ENCODE measurements at places on chromosomes 7 and 10. TPM values are rescaled to one million over a fixed set of nuclear protein-coding genes. Genes with fewer than 3 reads are reported as not detected.

The COBL gene
- total RNA-seq: 0.19 TPM

The VAX1 gene
- total RNA-seq: not detected

The CCDC186 gene
- total RNA-seq: 57.9 TPM

The AGMO gene
- total RNA-seq: not detected

The CALML5 gene
- total RNA-seq: not detected

The CFTR gene
- total RNA-seq: not detected

The HABP2 gene
- not detected for total RNA-seq

The AKR1C8 gene
- total RNA-seq: not detected

The PRKRIP1 gene
- 57.2 TPM for total RNA-seq

The MMP21 gene
- total RNA-seq: 0.28 TPM

The PON1 gene
- not detected for total RNA-seq

The TBC1D12 gene
- total RNA-seq: not detected

The MKX gene
- total RNA-seq: not detected

The SUN3 gene
- not detected for total RNA-seq

The FFAR4 gene
- total RNA-seq: not detected

The CALN1 gene
- total RNA-seq: not detected

The FAM237B gene
- not detected for total RNA-seq

The SORCS3 gene
- 0.14 TPM for total RNA-seq

The MCM10 gene
- total RNA-seq: 0.19 TPM

Data from CD8-positive, alpha-beta T cell (primary cell).